ENCODE measurements at places on chromosomes 16 and 17. TPM values are rescaled to one million over a fixed set of nuclear protein-coding genes. Genes with fewer than 3 reads are reported as not detected.

The ARSG gene
- 1.6 TPM for total RNA-seq

DNA sequence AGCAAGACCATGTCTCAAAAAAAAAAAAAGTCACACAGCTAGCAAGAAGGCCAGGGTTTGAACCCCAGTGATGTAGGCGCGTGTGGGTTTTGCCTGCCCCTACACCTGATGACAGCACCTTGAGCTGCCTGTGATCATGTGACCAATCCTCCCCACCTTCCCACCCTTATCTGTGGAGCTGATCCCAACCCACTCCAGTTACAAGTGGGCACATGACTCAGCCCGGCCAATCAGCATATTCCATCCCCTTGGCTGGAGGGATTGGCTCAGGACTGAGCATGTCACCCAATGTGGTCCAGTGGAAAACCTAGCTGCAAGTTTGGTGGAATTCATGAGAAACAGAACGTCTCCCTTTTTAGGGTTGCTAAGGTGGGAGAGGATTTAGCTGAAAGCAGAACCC lies 6.6 kb downstream of the TMEM114 start:
- DNase-seq = peak; percentile 45
- H3K4me3 ChIP-seq = no peak overlapping the region
- H3K27me3 ChIP-seq = peaks cover 15% of the 10 kb centered on the region
- H3K36me3 ChIP-seq = no peaks in the 10 kb centered on the region
- H3K4me1 ChIP-seq = no peaks in the 10 kb centered on the region

The FOXC2 gene
- 0.11 TPM for total RNA-seq

GRCh38 chr16:66204756-66205155 lies 161.7 kb upstream of the CDH5 start:
- no peak overlapping the region for H3K4me3 ChIP-seq
- no peak overlapping the region for H3K27ac ChIP-seq
- H3K36me3 ChIP-seq = no peaks in the 10 kb centered on the region

The KRT222 gene
- not detected for total RNA-seq

GRCh38 chr17:82012640-82013295 lies 9.9 kb downstream of the CENPX start:
- no peak for DNase-seq
- H3K36me3 ChIP-seq = no peaks in the 10 kb centered on the region
- no peak overlapping the region for H3K4me3 ChIP-seq
- H3K27me3 ChIP-seq = no peaks in the 10 kb centered on the region
- H3K4me1 ChIP-seq = no peaks in the 10 kb centered on the region
- H3K27ac ChIP-seq = no peak overlapping the region

Measured in K562 (cell line).